Activated CD4-positive, alpha-beta memory T cell treated with anti-CD3 and anti-CD28 coated beads, Interleukin-2, amount 10 ng/mL, durations not matched to agents 7 days and 5 days (primary cell): ENCODE measurements at places on chromosomes 4 and X. TPM values are rescaled to one million over a fixed set of nuclear protein-coding genes. Genes with fewer than 3 reads are reported as not detected.

GAK gene
- total RNA-seq = 139 TPM

EDNRA gene
- total RNA-seq = not detected

DNA sequence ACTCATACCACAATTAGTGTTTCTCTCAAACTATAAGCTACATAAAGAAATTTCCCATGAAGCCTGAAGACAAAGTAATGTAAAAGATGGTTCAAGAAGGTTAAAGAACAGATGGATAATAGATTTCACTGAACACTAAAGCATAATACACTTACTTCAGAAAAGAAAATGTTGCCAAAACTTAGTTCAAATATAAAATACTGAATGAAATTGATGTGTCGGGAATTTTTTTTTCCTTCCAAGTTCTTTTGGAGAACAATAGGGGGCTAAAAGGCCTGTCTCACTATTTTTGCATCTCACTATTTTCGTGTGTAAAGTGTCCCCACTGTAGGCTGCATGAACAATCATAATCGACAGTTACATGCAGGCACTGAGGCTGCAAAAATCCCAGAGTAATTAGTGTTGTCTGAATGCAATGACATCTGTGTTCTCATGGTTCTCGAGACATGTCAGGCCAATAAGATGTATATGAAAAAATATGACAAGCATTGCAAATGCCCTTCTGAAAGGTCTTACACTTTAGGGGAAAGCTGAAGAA is 11.9 kb upstream of the MAB21L2 start:
- no peaks in the 10 kb centered on the region for H3K27me3 ChIP-seq
- H3K4me1 ChIP-seq = peaks cover 3% of the 10 kb centered on the region
- H3K4me3 ChIP-seq = no peak overlapping the region
- no peak for DNase-seq

GRCh38 chrX:45749375-45749774 is 548.7 kb upstream of the DIPK2B start:
- H3K27ac ChIP-seq = peak overlapping the region; percentile 26
- H3K36me3 ChIP-seq = peaks cover 45% of the 10 kb centered on the region
- no peak overlapping the region for H3K4me3 ChIP-seq

GRCh38 chr4:3257556-3258482 is 8.9 kb downstream of the MSANTD1 start:
- H3K27me3 ChIP-seq = no peaks in the 10 kb centered on the region
- H3K27ac ChIP-seq = no peak overlapping the region
- DNase-seq = no peak

GRCh38 chr4:69776696-69777095 is 16.3 kb upstream of the SULT1B1 start:
- no peak overlapping the region for H3K4me3 ChIP-seq
- no peaks in the 10 kb centered on the region for H3K27me3 ChIP-seq
- no peak overlapping the region for H3K27ac ChIP-seq
- H3K36me3 ChIP-seq = no peaks in the 10 kb centered on the region
- no peaks in the 10 kb centered on the region for H3K4me1 ChIP-seq

CT45A2 gene
- not detected for total RNA-seq

GPR82 gene
- not detected for total RNA-seq

GLOD5 gene
- not detected for total RNA-seq

GRCh38 chr4:155703486-155704247 is 37.0 kb downstream of the GUCY1A1 start:
- no peaks in the 10 kb centered on the region for H3K4me1 ChIP-seq
- no peaks in the 10 kb centered on the region for H3K36me3 ChIP-seq
- no peak for DNase-seq
- H3K4me3 ChIP-seq = no peak overlapping the region
- peaks cover under 1% of the 10 kb centered on the region for H3K27me3 ChIP-seq

DNA sequence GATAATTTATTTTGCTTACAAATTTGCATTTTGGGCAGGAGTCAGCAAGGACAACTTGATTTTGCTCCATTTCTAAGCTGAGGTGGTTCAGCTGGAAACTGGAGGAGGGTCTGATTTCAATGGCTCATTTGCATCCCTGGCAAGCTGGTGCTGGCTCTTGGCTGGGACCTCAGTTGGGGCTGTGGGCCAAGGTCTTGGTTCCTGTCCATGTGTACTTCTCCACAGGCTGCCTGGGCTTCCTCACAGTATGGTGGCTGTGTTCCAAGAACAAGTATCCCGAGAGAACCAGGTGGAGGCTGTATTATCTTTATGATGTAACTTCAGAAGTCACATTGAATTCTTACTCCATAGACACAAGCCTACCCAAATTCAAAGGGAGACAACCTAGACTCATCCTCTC is 77.0 kb upstream of the STX18 start:
- no peak for DNase-seq
- no peaks in the 10 kb centered on the region for H3K4me1 ChIP-seq
- H3K4me3 ChIP-seq = no peak overlapping the region
- no peak overlapping the region for H3K27ac ChIP-seq

- DNase-seq = no peak
- no peak overlapping the region for H3K27ac ChIP-seq
Observed at GRCh38 chr4:2762048-2762447, 5.9 kb upstream of the TNIP2 start.

CDKL2 gene
- 1.4 TPM for total RNA-seq

DNA sequence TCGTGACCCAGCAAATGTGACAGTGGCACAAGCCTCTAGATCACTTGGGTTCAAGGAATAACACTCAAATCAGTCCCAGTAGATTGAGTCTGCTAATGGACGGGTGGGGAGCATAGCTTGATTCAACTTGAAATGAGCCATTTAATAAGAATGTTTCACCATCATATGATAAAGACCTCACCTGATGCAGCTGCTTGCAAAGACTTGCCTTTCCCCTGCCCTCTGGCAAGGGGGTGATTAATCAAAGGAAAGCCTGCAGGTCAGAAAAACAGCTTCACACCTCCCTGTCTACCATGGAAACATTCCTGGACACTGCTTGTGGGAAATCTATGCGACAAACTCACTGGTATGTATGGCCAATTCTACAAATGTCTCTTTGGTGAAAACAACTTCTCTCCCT is 54.5 kb downstream of the CD99L2 start:
- peaks cover 8% of the 10 kb centered on the region for H3K4me1 ChIP-seq
- no peak for DNase-seq
- H3K36me3 ChIP-seq = no peaks in the 10 kb centered on the region
- no peaks in the 10 kb centered on the region for H3K27me3 ChIP-seq
- H3K4me3 ChIP-seq = no peak overlapping the region

CFAP47 gene
- not detected for total RNA-seq

- no peak overlapping the region for H3K4me3 ChIP-seq
- no peaks in the 10 kb centered on the region for H3K4me1 ChIP-seq
- no peaks in the 10 kb centered on the region for H3K36me3 ChIP-seq
- H3K27me3 ChIP-seq = peaks cover 9% of the 10 kb centered on the region
Observed at GRCh38 chrX:131289527-131289926, 421 bp upstream of the IGSF1 start.

DNA sequence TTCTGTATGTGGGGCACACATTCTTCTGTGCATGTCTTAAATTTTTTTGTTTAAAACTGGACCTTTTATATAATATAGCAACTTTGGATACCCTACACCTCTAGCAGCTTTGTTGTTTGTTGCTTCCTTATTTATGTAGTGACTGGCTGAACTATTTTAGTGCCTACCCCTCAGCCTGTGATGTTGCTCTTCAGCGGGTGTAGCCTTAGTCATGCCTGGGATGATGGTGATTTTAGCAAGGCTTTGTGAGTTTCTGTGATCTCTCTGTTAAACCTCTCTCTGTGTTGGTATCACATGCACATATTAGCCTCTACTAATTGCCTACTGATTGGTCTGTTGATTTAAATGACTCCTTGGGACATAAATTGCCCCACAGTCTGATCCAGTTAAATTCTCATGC is 22.8 kb downstream of the USP9X start:
- H3K36me3 ChIP-seq = peaks cover 8% of the 10 kb centered on the region
- DNase-seq = no peak
- no peaks in the 10 kb centered on the region for H3K27me3 ChIP-seq

DNA sequence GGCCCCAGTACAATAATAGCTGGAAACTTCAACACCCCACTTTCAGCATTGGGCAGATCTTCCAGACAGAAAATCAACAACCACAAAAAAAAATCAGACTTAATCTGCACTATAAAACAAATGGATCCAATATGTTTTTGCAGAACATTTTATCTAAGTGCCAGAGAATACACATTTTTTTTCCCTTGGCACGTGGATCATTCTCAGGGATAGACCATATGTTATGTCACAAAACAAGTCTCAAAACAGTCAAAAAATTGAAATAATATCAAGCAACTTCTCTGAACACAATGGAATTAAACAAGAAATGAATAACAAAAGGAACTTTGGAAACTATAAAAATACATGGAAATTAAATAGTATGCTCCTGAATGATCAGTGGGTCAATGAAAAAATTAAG is 576.3 kb downstream of the PCDH19 start:
- DNase-seq = no peak
- H3K4me3 ChIP-seq = no peak overlapping the region
- H3K27ac ChIP-seq = no peak overlapping the region
- H3K27me3 ChIP-seq = no peaks in the 10 kb centered on the region

DNA sequence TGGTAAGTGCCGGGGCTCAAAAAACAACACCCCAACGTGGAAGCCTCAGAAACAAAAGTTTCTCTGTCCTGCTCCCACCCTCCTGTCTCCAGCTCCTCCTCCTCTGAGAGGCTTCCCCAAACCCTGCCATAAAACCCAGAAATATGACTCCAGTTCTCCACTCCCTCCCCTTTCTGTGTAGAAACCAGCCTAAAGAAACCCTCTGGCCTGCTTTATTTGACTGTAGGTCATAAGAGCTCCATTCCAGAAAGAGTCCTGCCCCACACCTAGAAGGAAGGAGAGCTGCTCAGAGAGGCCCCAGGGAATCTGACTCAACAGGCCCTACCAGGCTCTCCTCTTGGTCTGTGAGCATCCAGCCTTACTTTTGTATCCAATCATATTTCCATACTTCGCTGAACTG is 872 bp upstream of the S100P start:
- DNase-seq = no peak
- H3K27me3 ChIP-seq = no peaks in the 10 kb centered on the region
- H3K27ac ChIP-seq = peak overlapping the region; percentile 92
- peaks cover 22% of the 10 kb centered on the region for H3K36me3 ChIP-seq
- peak overlapping the region; percentile 46 for H3K4me3 ChIP-seq

DNA sequence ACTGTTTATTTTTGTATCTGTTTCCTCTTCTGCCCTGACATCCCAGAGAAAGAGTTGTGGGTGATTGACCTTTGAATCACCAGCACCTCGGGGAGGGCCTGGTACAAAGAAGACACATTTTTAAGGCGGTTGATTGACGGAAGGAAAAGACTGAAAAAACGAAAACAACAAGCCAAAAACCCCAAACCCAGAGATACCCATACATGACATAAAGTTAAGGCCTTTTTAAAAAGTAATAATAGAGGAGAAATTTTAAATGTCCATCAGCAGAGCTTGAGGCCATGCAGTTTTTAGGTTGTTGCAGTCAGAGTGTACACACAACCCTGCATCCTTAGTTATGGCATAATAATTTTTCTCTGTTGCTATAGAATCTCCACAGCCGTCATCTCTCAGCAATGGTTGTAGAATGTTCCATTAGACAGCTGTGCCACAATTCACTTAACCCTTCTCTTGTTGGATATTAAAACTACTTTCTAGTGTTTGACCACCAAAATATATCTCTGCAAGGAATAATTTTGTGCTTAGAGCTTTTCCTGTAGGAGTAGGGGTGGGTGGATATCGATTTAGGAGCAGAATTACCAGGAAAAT is 110.2 kb downstream of the GNL3L start:
- H3K27me3 ChIP-seq = no peaks in the 10 kb centered on the region
- H3K36me3 ChIP-seq = no peaks in the 10 kb centered on the region
- peak overlapping the region; percentile 98 for H3K27ac ChIP-seq
- peak overlapping the region; percentile 87 for H3K4me3 ChIP-seq

HTN3 gene
- total RNA-seq = not detected

GRCh38 chr4:128623508-128624215 is 185.8 kb upstream of the JADE1 start:
- DNase-seq = no peak
- no peak overlapping the region for H3K4me3 ChIP-seq
- H3K27me3 ChIP-seq = peaks cover 4% of the 10 kb centered on the region
- no peak overlapping the region for H3K27ac ChIP-seq
- H3K4me1 ChIP-seq = no peaks in the 10 kb centered on the region
